ENCODE measurements at places on chromosomes 7 and 10. TPM values are rescaled to one million over a fixed set of nuclear protein-coding genes. Genes with fewer than 3 reads are reported as not detected.
A peak's percentile ranks its signal among the peaks of the same experiment; 100 is the strongest.

Gene ZDHHC6
- total RNA-seq, result 23.4 TPM

Gene CFAP46
- total RNA-seq, result 0.22 TPM

Gene METTL27
- 1.7 TPM for total RNA-seq

Gene TMEM139
- total RNA-seq, result 0.40 TPM

Gene DNMBP
- 11.8 TPM for total RNA-seq

Gene GPER1
- total RNA-seq, result 9.6 TPM

Gene SPDYE6
- not detected for total RNA-seq

DNA sequence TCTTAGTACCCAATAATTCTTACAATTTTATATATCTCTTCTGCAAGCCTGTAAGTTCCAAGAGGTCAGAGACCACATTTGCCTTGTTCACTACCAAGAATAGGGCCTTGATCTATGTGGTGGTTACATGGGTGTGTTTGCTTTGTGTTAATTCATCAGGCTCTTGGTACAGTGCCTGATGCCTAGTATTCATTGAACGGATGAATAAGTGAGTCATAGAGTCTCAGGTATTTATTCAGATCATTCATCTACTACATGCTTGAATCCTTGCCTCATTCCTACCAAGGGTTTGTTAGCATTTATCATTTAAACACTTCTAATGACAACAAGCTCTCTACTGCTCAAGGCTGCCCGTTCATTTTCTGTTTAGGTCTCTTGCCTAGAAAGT, 11.3 kb upstream of the SGPL1 start:
- no peaks in the 10 kb centered on the region for H3K4me1 ChIP-seq
- no peak overlapping the region for H3K4me3 ChIP-seq
- no peak for DNase-seq
- no peaks in the 10 kb centered on the region for H3K27me3 ChIP-seq
- H3K36me3 ChIP-seq, result no peaks in the 10 kb centered on the region

- H3K27me3 ChIP-seq, result no peaks in the 10 kb centered on the region
- H3K4me1 ChIP-seq, result peaks cover 2% of the 10 kb centered on the region
- no peaks in the 10 kb centered on the region for H3K36me3 ChIP-seq
- no peak overlapping the region for H3K27ac ChIP-seq
Observed at GRCh38 chr10:97046456-97047082, 139.2 kb downstream of the SLIT1 start.

- H3K27me3 ChIP-seq, result no peaks in the 10 kb centered on the region
- DNase-seq, result no peak
- no peaks in the 10 kb centered on the region for H3K36me3 ChIP-seq
Observed at GRCh38 chr7:142745091-142745635, 4.1 kb upstream of the PRSS1 start.

- H3K27me3 ChIP-seq, result peaks cover 30% of the 10 kb centered on the region
- H3K36me3 ChIP-seq, result no peaks in the 10 kb centered on the region
- no peak overlapping the region for H3K27ac ChIP-seq
- DNase-seq, result no peak
- H3K4me3 ChIP-seq, result no peak overlapping the region
Observed at GRCh38 chr10:16527452-16527851, 5.8 kb upstream of the C1QL3 start.

DNA sequence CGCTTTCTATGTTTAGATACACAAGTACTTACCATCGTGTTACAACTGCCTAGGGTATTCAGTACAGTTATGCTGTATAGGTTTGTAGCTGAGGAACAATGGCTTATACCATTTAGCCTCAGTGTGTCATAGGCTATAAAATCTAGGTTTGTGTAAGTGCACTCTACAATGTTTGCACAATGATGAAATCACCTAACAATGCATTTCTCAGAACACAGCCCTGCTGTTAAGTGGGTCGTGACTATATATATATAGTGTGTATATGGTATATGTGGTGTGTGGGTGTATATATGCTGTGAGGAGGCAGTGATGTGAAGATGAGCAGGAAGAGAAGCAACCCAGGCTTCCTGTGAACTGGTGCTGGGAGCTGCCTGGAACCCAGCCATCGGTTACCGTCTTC, 65.6 kb upstream of the MKI67 start:
- H3K36me3 ChIP-seq, result no peaks in the 10 kb centered on the region
- H3K27ac ChIP-seq, result no peak overlapping the region
- no peaks in the 10 kb centered on the region for H3K4me1 ChIP-seq
- peaks cover 2% of the 10 kb centered on the region for H3K27me3 ChIP-seq
- no peak overlapping the region for H3K4me3 ChIP-seq
- DNase-seq, result no peak

- H3K4me3 ChIP-seq, result no peak overlapping the region
- H3K36me3 ChIP-seq, result no peaks in the 10 kb centered on the region
- no peaks in the 10 kb centered on the region for H3K27me3 ChIP-seq
- no peak overlapping the region for H3K27ac ChIP-seq
Observed at GRCh38 chr7:139646566-139646965, 123.1 kb downstream of the CLEC2L start.

DNA sequence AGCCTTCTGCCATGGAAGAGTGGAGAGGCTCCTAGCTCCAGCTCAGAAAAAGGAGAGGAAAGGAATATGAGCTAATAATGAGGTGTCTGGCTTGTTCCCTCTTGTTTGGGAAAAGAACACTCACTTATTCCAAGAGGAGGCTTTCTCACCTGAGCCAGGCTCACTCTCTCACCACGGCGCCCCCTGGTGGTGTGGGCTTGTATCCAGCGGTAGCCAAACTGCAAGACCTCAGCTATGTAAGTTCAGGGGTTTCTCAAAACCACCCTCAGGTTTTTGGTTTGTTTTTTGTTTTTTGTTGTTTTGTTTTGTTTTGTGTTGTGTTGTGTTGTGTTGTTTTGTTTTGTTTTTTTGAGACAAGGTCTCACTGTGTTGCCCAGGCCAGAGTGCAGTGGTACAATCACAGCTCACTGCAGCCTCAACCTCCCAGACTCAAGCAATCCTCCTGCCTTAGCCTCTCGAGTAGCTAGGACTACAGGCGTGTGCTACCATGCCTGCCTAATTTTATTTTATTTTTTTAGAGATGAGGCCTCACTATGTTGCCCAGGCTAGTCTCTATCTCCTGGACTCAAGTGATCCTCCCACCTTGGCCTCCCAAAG, 124.0 kb downstream of the TMEM130 start:
- H3K27me3 ChIP-seq, result no peaks in the 10 kb centered on the region
- no peak overlapping the region for H3K27ac ChIP-seq
- DNase-seq, result peak; percentile 50

GRCh38 chr10:28558186-28558585, 25.3 kb downstream of the WAC start:
- no peak overlapping the region for H3K4me3 ChIP-seq
- H3K27me3 ChIP-seq, result no peaks in the 10 kb centered on the region
- no peak for DNase-seq
- no peak overlapping the region for H3K27ac ChIP-seq
- H3K36me3 ChIP-seq, result peaks cover 19% of the 10 kb centered on the region

DNA sequence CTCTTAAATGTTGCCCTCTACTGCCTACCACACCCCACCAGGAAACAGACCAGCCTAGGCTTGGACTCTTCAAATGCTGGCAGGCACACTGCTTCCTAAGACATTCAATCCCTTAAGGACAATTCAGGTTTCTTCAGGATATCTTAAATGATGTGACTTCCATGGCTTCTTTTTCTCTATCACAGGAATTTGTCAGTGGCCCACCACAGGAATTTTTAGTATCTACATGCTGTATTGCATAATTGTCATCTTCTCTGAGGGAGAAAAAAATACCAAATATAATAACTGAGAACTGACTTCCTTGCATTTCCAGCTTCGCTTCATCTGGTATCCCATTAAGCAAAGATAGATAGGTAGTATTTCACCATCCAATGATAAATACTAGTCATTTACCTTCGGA, 129.3 kb downstream of the WNT2 start:
- no peaks in the 10 kb centered on the region for H3K27me3 ChIP-seq
- DNase-seq, result no peak
- H3K36me3 ChIP-seq, result peaks cover 18% of the 10 kb centered on the region
- H3K4me1 ChIP-seq, result no peaks in the 10 kb centered on the region
- H3K27ac ChIP-seq, result no peak overlapping the region

DNA sequence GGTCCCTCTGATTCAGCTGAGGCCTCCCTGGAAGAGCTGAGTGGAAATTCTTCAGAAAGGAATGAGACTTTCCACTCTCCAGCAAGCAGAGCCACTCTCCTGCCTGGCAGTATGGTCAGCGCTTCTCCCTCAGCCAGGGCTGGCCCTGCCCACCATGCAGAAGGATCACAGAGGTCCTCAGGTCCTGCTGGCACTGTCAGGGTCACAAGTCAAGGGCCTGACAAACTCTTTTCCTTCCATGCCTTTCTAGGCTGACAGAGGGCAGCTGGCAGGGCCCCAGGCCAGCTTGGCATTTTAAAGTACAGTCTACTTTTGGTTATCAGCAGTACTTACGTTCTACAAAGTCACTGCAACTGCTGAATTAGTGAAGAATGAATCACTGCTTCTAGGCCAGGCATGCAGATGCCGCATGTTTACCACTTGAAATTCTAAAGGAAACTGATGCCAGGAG, 119.3 kb upstream of the FRMD4A start:
- no peak overlapping the region for H3K27ac ChIP-seq
- H3K4me3 ChIP-seq, result no peak overlapping the region
- H3K27me3 ChIP-seq, result no peaks in the 10 kb centered on the region
- no peaks in the 10 kb centered on the region for H3K36me3 ChIP-seq
- peaks cover 9% of the 10 kb centered on the region for H3K4me1 ChIP-seq

DNA sequence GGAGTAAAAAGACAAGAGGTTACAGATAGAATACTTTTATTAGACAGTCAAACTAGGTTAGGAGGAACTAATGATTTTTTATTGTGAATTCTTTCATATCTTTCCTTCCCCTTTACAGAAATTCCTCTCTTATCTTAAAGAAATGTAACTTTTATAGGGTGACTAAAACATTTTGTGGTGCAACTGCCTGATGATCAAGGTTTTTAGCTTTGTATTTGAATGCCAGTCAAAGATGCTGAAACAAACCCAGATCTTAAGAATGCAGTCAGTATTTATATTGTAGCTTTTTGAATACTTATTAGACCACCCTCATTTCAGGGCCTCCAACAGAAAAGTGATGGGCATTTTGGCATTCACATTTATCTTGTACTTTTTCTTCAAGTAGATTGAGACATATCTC, 27.4 kb downstream of the TAX1BP1 start:
- no peak for DNase-seq
- peaks cover 11% of the 10 kb centered on the region for H3K36me3 ChIP-seq
- H3K27ac ChIP-seq, result no peak overlapping the region
- no peaks in the 10 kb centered on the region for H3K4me1 ChIP-seq
- no peaks in the 10 kb centered on the region for H3K27me3 ChIP-seq

All from muscle of leg (tissue), 16 donors.